ENCODE measurements at places on chromosomes 12 and 14.

GRCh38 chr12:46946137-46946536, 120.3 kb upstream of the SLC38A4 start:
- no peak for DNase-seq

GRCh38 chr14:31717294-31718085, 156.3 kb downstream of the NUBPL start:
- no peak for DNase-seq

GRCh38 chr12:48221645-48222044, 18.6 kb upstream of the OR10AD1 start:
- DNase-seq, result no peak

GRCh38 chr12:93847517-93848474, 170.6 kb downstream of the CRADD start:
- no peak for DNase-seq

GRCh38 chr12:11748903-11749302, 99.4 kb downstream of the ETV6 start:
- DNase-seq, result no peak

DNA sequence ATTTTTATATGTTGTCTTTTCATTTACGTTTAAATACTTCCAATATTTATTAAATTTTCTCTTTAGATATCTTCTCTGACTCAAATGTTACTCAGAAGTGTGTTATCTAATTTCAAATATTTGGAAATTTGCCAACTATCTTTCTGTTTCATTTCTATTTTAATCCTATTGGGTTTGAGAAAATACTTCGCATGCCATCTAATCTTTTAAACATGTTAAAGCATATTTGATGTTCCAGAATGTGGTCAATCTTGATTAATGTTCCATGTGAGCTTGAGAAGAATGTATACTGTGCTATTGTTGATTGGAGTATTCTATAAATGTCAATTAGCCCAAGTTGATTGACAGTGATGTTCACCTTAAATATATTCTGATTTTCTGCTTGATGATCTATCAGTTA, 11.9 kb upstream of the DCN start:
- DNase-seq, result no peak
